ENCODE measurements at places on chromosomes 1 and 21. TPM values are rescaled to one million over a fixed set of nuclear protein-coding genes. Genes with fewer than 3 reads are reported as not detected.

- no peak for DNase-seq
Observed at GRCh38 chr1:23910144-23910543, 3.0 kb downstream of the CNR2 start.

DNA sequence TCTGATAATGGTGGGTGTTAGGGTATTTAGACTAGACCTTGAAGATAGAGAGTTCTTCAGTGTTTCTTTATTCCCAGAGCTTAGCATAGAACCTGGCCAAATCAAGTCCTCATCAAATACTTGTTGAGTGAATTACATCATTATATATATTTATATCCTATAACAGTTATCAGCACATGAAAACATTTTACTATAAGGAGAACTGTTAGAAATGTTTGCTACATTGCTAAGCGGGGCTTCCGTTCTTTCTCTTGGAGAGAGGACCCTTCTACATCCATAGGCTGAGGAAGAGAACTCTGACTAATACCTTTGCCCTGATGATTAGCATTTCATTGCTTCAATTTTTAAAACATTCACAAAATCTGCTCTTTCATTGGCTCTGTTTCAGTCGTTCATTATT is 66.5 kb upstream of the NBL1 start:
- no peak for DNase-seq

The SLAMF8 gene
- polyA plus RNA-seq = 0.69 TPM

DNA sequence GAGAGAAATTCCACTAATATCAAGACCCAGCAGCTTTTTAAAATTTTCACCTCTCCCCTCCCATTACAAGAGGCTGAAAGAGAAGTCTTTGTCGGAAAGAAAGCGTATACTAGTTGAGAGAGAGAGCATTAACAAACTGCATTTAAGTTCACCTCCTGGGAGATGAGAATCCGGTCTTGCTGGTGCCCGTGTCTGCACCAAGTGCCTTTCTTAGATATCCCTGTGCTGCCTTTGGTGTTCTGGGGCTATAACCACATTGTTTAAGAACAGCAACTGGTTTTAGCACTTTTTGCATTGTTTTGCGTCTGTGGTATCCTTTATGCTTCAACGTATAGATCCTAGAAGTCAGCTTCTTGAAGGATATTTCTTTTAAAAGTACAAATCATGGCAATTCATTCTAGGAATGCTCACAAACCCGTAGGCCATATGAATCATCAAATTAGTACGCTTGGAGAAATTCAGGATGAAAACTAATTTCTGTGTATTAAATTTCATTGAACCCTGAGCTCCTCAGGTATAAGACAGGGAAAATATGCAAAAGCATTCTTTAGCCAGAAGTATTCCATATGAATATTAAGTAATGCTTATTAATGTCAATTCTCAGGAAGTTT is 3.4 kb upstream of the RPE65 start:
- no peak for DNase-seq

- no peak for DNase-seq
Observed at GRCh38 chr1:36539526-36539925, 56.8 kb upstream of the CSF3R start.

GRCh38 chr1:1023700-1024099 is 3.8 kb downstream of the AGRN start:
- DNase-seq = no peak

DNA sequence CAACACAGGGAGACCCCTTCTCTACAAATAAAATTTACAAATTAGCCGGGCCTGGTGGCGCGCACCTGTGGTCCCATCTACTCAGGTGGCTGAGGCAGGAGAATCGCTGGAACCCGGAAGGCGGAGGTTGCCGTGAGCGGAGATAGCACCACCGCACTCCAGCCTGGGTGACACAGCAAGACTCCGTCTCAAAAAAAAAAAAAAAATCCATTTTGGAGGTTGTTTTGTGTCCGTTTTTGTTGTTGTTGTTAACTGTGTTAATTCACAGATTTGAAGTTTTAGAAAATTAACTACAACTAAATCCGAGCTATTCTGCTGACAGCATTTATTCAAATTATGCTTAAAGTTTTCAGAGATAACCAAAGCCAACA is 618 bp downstream of the CLCC1 start:
- DNase-seq = no peak

DNA sequence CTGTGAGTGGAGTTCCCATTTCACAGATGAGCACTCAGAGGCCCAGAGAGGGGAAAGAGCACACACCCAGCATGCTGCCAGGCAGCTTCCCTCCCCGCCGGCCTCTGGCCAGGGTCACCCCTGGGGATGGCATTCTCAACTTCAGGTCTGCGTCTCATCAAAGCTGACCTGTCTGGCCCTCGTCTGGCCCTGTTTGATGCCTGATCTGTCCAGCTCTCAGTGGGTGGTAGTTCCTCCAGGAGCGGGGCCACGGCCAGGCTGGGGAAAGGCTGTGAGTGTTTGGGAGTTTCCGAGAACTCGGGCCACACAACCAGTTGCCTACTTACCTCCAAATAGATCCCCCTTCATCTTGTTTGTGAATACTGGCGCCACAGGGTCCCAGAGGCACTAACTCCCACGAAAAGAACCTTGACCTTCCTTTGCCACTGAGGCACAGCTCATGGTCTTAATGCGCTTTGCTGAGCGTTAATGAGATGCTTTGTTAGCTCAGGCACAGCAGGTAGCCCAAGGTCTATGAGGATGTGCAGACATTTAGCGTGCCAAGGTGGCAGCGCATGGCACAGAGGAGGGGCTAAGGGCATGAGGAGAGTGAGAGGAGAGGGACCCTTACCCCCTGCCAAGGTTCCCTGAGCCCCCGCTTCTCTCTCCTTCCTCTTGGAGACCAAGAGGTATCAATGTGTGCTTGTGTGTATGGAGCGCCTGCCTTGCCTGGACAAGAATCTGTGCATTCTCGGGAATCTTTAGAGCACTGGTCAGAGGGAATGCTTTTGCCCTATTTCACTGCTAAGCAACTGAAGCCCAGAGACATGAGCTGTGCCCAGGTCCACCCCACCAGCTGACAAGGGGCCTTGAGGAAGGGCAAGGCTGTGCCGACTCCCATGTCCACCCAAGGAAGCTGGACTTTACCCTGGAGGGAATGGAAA is 61.2 kb downstream of the DISP3 start:
- DNase-seq = no peak

The PTGER3 gene
- 1.1 TPM for polyA plus RNA-seq

- no peak for DNase-seq
Observed at GRCh38 chr21:15031790-15032357, 32.9 kb downstream of the NRIP1 start.

The ARF1 gene
- polyA plus RNA-seq = 224 TPM

The FCRLA gene
- 0.24 TPM for polyA plus RNA-seq

- peak; percentile 66 for DNase-seq
Observed at GRCh38 chr21:15422783-15423182, 307.0 kb upstream of the USP25 start.

The FAM89A gene
- polyA plus RNA-seq = 8.5 TPM

DNA sequence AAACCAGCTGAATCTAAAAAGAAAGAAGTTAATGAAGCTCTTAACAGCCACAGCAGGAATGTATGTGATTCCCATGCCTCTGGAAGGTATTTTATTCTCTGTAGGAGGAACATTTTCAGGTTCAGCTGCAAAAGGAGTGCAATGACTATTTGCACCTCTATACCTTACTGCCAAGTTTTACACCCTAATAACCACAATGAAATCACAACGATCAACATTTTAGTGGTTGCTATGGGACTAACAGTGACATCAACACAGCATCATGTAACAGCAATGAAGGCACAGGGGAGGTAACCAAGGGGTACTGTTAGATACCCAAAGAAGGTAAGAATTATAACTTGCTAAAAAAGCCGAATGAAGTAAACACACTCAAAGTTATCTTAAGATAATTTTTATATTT is 116.3 kb upstream of the HP1BP3 start:
- no peak for DNase-seq

The GUCA2A gene
- polyA plus RNA-seq = not detected

GRCh38 chr1:172851077-172851476 is 192.2 kb downstream of the FASLG start:
- DNase-seq = no peak

The CD53 gene
- 9.3 TPM for polyA plus RNA-seq

The USH2A gene
- polyA plus RNA-seq = 0.13 TPM

DNA sequence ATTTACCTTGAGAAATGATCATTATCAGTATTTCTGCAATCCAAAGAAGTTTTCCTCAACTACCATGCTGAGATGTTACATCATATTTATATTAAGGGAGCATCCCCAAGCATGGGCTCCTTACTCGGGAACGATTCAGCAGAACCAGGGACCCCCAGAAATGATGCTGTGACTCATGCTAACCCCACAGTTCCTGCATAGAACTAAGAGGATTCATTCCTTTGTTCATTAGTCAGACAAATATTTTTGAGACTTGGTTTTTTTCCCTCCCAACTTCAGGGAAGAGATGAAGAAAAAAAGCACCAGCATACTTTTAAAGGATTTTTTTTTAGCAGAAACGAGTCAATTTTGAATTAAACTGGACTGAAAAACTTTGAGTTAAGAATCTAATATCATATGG is 49.2 kb upstream of the COL24A1 start:
- DNase-seq = no peak

The ICOSLG gene
- polyA plus RNA-seq = 6.9 TPM

GRCh38 chr1:117600966-117601365 is 4.9 kb upstream of the TENT5C start:
- DNase-seq = no peak

GRCh38 chr1:229411434-229412055 is 22.3 kb downstream of the ACTA1 start:
- DNase-seq = no peak

DNA sequence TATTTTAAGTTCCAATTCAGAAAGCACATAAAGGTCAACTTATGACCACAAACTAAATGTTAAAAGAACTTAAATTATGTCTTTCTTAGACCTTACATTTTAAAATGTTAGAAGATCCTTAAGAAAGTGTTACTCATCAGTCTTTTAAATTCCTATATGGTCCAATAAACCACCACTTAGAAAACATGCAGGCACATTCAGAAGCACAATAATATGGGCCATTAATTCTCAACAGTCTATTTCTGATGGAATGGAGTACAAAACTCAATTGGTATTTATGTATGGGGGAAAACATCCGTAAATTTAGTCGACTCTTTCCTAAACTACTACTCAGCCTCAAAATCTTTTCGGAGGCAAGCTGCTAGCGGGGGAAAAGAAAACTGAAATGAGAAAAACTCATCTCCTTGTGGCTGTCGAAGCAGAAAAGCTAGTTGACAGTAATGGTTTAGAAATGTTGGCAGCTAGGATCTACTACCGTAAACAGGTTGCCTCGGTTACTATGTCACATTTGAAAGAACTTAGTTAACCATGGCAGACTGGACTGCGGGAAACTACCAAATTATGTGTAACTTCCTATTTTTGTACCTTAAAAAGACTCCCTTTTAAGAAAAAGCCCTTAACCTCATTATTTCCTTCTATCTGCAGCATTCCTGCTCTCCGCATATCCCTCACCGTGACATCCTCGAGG is 1.0 kb downstream of the TRMT1L start:
- no peak for DNase-seq

DNA sequence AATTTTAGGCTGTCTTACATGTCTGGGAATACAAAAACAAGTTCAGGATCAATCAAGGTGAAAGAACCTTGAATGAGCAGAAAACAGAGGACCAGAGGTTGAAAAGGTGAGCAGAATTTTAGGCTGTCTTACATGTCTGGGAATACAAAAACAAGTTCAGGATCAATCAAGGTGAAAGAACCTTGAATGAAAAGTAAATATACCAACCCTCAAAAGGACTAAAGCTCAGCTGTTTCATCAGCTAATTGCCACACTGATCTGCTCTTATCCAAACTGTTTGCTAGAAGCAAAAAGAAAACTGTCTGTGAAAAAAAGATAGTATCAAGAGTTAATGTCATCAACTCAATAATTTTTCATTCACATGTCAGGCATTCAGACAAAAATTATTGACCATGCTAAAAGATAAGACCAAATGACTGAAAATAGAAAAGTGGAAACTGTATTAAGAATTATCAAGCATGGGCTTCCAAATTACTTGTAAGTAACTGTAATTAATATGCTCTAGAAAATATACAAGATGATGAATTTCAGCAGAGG is 69.2 kb downstream of the LTN1 start:
- DNase-seq = no peak

DNA sequence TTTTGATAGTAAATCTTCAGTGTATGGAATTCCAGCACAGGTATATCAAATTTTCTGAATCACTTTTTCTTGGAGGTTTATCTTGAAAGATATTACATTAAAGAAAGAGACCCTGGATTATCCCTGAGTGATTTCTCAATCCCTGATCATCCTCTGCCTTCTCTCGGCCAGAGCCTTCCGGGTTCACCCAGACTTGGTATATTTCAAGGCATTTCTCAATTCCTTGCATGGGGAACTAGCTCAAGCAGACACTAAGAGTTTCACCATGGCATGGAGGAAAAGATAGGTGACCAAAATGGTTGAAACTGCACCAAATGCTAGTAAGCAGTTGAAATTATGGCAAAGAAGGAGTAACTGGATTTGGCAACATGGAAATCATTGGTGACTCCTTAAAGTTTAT is 5.7 kb downstream of the VAMP4 start:
- DNase-seq = no peak

All from muscle of back (tissue), 13 donors.